CD4-positive, alpha-beta T cell treated with Interleukin-15 for 4 hours (primary cell): ENCODE measurements at places on chromosomes 12 and 14.

DNA sequence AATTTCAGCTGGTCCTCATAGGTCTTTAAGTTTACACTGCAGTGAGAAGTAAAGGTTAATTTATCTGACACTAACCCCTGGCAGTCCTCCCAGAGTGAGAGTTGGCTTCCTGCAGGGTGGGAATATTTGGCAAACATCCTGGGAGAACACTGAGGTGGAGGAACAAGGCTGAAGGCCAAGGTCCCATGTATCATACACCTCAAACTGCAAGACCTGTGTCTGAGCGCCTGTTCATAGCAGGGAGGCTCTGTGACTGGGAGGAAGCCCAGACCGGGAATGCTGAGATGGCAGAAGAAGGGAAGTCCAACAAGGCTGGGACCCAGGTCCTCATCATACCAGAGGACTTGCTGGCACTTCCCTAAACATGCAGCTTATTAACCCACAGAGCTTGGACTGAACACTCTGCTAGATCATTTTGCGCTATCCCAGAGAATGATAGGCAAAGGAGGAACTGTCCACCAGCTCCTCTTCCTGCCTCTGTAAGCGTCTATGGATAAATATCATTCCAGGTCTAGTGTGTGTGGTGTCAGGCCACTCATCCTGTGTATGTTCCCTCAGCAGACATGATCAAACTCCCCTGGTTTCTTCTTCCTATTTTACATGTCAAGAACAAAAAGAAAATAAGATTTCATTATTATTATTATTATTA is 199.6 kb upstream of the CNOT2 start:
- DNase-seq, result no peak

- DNase-seq, result no peak
These were observed 14.2 kb downstream of the KMT5A start for GRCh38 chr12:123398177-123398549.

DNA sequence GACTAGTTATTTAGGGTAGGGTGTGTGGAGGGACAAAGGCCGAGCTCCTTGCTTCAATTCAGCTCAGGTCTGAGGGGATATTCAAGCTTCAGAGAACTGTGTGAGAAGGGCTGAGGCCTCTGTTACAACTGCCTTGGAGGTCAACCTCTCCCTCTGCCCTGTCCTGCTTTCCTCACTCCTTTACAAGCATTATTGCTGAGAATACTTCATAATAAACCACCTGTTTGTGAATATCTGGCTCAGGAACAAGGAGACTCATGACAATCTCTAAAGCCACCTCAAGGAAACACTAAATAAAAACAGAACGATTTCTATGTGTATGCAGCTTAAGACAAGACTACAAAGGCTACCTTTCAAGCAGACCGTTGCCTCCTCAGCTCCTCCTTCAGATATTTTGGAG is 21.7 kb downstream of the OTOGL start:
- no peak for DNase-seq

DNA sequence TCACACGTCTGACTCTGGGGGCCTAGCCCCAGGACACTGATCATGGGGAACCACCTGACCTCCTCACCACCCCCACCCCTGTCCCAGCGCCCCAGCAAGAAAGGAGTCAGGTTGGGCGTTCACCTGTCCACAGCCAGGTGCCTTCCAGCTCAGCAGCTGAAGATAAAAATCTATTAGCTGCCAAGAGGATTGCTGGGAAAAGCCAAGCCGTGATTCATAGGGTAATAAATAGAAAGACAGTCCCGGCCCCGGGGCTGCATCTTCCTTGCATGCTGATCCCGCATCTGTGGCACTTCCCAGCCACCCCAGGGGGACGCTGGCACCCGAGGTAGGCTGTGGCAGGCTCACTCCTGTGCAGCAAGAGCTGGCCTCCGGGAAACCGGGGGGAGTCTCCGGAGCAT is 70.2 kb upstream of the NCOR2 start:
- no peak for DNase-seq

DNA sequence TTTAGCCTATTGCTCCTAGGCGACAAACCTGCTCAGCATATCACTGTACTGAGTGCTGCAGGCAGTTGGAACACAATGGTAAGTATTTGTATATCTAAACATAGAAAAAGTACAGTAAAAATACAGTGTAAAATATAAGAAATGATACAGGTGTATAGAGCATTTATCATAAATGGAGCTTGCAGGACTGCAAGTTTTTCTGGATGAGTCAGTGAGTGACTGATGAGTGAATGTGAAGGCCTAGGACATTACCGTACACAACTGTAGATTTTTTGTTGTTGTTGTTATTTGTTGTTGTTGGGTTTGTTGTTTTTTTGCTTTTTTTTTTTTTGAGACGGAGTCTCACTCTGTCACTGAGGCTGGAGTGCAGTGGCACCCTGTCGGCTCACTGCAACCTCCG is 33.4 kb downstream of the PNMA1 start:
- DNase-seq, result no peak

DNA sequence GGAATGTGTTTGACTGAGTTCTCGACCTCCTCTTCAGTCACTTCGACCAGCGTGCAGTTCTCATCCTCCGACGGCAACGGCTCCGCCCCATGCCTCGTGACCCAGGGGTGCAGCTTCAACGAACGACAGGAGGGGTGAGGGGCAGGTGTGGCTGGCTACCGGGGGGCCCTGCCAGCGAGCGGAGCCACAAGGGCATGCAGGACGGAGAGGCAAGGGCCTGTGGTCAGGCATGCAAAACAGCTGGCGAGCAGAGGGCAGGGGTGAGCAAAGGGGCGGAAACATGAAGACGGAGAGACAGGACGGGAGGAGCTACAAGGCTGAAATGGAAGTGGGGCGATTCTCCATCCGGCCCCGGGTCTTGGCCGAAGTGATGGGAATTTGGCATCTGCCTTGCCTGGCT is 38.7 kb downstream of the P2RX4 start:
- no peak for DNase-seq

DNA sequence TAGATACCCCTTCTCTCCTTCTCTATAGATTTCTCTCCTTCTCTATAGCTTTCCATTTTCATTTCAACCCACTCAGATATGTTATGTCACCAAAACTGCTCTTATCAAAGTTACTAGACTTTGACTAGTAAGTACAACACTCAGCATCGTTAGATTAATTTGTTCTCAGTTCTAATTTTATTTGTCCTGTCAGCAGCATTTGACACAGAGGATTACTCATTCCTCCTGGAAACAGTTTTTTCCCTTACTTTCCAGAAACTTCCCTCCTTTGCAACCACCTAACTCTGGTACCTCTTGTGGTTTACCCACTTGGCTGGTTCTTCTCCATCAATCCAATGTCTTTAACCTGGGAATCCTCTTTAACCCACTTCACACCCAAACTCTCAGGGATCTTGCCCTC is 423.7 kb downstream of the TMTC2 start:
- no peak for DNase-seq
